A673 (cell line): ENCODE measurements at places on chromosomes 3 and 15.

DNA sequence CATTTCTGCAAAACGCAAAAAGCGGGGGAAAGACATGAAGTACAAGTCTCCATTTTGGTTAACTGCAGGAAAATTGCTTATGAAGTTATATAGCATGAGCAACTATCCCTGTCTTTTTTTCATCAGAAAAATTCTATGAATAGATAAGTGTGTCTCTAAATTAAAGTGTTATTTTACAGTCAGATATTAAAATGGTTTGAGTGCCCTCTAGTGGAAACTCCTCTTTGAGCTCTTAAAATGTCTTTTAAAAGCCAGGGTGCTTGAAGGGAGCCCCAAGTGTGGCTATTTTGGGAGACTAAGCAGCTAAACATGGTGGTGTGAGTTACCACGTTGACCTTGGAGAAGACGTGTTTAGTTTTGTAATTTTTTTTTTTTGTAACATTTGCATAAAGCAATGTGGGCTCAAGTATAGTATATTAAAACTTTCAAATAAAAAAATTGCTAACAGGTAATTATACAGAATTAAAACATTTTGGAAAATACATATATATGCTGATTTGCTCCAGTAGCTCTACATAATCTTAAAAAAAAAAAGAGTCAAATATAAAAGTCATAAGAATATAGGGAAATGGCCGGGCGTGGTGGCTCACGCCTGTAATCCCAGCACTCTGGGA, 77.2 kb downstream of the PPP2R3A start:
- no peaks in the 10 kb centered on the region for H3K36me3 ChIP-seq
- peak; percentile 68 for DNase-seq
- no peaks in the 10 kb centered on the region for H3K27me3 ChIP-seq
- no peak overlapping the region for H3K4me3 ChIP-seq
- no peak overlapping the region for H3K27ac ChIP-seq
- H3K4me1 ChIP-seq, result no peaks in the 10 kb centered on the region

DNA sequence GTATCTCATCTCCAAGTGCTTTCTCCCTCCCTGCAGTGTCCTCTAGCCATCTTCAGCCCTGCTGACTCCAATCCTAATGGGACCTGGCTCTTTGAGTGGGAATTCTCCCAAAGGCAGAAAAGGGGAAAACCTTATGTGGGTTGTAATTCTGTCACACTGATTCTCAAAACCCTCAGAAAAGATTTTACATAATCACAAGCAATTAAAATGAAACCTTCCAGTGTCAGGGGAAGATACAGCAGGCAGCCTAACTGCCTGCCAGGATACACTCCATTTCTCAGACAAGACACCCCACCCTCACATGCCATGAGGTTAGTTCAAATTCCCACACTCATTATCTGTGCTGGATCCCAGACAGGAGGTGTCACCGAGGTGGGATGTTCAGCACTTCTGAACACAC, 121.4 kb downstream of the RFTN1 start:
- H3K4me3 ChIP-seq, result no peak overlapping the region
- H3K27me3 ChIP-seq, result no peaks in the 10 kb centered on the region
- H3K27ac ChIP-seq, result no peak overlapping the region
- no peaks in the 10 kb centered on the region for H3K36me3 ChIP-seq
- DNase-seq, result no peak

DNA sequence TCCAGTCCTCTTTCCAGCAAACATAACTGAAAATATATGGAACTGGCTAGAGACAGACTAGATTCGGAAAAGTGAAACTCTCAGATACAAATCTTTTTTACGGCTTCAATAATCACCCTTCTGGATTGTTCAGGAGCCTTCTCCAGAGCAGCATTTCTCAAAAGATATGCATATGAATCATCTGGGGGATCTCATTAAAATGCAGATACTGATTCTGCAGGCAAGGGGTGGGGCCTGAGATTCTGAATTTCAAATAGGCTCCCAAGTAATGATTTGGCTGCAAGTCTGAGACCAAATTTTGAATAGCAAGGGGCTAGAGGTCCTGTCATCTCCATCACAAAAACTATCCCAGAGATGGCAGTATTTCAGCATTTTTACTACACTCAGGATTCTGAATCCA, 165.4 kb downstream of the CTNNB1 start:
- DNase-seq, result peak; percentile 2
- H3K4me3 ChIP-seq, result no peak overlapping the region
- H3K27me3 ChIP-seq, result no peaks in the 10 kb centered on the region
- no peak overlapping the region for H3K27ac ChIP-seq
- no peaks in the 10 kb centered on the region for H3K4me1 ChIP-seq
- H3K36me3 ChIP-seq, result no peaks in the 10 kb centered on the region

GRCh38 chr15:42782716-42783115, 45.8 kb upstream of the CDAN1 start:
- DNase-seq, result no peak
- H3K27me3 ChIP-seq, result no peaks in the 10 kb centered on the region
- no peaks in the 10 kb centered on the region for H3K36me3 ChIP-seq
- H3K4me1 ChIP-seq, result no peaks in the 10 kb centered on the region

DNA sequence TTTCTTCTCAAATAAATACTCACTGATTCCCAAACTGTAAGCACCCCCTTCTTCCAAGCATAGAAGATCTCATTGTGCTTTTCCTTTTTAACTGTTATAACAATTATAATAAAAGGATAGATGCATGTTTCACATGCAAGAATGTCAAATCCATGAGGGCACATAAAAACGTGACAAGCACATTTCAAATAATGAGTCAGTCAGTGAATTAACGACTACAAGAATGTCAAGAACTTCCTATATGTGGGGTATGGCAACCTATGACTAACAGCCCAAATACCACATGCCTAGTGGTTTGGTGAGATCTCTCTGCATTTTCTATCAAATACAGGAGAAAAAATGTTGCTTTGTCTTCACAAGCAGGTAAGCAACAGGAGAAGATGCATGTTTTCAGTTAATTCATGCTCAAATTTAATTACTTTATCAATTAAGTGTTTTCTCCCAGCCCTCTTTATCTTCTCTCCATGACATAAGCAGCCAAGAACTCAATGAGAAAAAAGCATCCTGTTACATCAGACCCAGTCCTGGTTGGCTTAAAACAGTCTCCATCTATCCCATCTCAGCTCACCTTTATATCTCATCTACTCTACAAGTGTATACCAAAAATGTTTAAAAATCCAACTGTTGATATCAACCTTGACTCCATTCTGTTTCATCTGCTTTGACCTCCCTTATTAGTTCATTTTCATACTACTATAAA, 181.5 kb upstream of the LMCD1 start:
- peak; percentile 75 for DNase-seq
- no peaks in the 10 kb centered on the region for H3K27me3 ChIP-seq
- peak overlapping the region; percentile 37 for H3K27ac ChIP-seq
- H3K36me3 ChIP-seq, result no peaks in the 10 kb centered on the region
- H3K4me3 ChIP-seq, result no peak overlapping the region
- H3K4me1 ChIP-seq, result peaks cover 27% of the 10 kb centered on the region
